ENCODE measurements at places on chromosomes 5 and 9. TPM values are rescaled to one million over a fixed set of nuclear protein-coding genes. Genes with fewer than 3 reads are reported as not detected.
A peak's percentile ranks its signal among the peaks of the same experiment; 100 is the strongest.

DNA sequence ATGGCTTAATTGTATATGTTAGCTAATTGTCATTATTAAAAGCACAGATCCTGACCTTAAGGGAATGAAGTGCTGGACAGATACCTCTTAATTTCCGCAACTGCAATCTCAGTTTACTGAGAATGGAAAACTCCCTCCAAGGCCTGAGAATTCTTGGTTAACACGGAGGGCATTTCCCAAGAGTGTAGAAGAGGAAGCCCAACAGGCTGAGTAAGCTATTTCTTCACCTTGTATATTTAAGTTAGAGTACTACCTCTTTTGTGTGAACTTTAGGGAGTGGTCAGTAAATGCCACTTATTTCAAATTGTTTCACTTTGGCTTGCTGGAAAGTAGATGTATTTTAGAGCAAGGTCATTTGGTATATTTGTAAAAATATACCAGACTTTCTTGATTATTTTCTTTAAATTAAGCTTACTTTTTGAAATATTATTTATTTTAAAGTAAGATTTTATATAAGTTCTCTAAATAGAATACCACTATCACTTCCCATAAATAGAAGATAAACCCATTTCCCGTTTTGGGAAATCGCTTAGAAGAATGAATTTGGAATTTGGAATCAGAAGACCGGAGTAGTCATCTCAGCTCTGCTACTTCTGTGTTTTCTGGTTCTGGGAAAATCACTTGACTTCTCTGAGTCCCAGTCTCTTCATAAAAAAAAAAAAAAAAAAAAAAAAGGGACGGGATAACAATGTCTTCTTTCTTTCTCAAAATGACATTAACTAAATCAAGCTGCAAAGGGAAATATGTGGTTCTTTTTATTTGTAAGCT is 26.0 kb upstream of the C9orf72 start:
- no peak for DNase-seq

- DNase-seq, result peak; percentile 3
Observed at GRCh38 chr5:60483050-60483449, 216.9 kb downstream of the DEPDC1B start.

- no peak for DNase-seq
Observed at GRCh38 chr5:6868575-6869215, 155.5 kb downstream of the TENT4A start.

DNA sequence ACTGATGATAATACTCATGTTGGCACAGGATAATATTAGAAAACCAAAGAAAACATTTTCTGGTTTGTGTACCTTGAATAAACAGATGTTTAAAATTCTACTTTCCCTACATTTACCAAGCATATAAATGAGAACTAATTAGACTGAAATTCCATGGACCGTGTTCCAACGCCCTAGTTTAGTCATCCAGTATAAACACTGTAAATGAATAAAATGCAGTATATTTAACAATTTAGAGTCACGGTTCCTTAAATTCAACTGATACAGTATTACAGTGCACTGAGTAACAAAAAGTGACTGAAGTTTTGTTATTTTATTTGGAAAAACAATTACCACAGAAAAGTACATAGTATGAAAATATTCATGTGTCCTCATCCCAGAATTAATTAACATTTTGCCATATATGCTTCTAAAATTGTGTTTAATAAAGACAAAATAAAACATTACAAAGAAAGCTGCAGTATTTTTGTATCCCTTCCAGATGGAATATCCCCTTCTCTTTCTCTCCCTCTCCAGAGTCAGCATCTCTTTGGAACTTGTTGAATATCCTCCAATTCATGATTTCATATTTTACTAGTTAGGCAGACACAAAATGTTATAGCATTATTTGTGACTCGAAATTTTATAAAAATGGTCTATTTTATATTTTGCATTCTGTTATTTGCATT is 112.5 kb downstream of the HMHB1 start:
- no peak for DNase-seq

DNA sequence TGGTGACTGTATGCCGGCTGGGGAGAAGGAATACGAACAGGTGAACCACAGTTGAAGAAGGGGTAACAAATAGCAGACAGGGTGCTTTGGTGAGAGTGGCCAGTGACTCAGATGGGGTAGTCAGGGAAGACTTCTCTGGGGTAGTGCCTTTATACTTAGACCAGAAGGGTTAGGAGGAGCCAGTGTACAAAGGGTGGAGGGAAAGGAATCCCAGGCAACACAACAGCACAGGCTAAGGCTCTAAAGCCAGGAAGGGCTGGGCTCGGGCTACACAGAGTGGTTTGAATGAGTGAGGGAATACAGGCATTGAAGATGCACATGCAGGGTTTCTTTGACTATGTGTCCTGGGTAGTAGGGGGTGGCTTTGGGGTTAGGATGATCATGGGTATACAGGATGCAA is 70.6 kb upstream of the CXCL14 start:
- DNase-seq, result no peak

- DNase-seq, result no peak
Observed at GRCh38 chr9:86902991-86903733, 44.1 kb downstream of the GAS1 start.

DNA sequence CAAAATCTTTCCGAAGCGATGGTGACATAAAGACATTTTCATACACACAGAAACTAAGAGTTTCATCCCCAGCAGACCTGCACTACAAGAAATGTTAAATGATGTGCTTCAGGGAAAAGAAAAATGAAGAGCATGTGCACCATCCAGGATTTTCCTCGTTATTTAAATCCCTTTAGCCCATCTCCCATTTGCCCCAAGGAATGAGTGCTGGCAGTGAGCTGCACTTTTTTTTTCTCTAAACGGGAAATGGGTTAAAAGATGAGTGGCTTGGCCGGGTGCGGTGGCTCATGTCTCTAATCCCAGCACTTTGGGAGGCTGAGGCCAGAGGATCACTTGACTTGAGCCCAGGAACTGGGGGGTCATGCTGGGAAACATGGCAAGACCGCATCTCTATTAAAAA is 6.8 kb upstream of the LRRC14B start:
- peak; percentile 22 for DNase-seq

DNA sequence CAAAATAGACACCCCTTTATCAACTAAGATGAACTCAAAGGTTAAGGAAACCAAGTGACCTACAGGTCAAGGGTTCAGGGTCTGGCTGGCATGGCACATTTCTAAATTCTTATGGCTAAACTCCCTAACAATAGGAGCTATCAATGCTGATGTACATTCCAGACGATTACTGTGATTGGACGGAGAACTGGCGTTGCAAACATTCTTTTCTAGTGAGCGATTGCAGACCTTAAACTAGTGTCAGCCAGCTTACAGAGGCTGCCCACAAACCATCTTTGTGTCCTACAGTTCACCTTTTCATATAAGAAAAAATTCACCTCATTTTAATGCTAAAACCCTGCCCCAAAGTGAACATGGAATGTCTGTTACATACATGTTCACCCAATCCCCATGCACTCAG is 382.9 kb downstream of the MAT2B start:
- peak; percentile 83 for DNase-seq

DNA sequence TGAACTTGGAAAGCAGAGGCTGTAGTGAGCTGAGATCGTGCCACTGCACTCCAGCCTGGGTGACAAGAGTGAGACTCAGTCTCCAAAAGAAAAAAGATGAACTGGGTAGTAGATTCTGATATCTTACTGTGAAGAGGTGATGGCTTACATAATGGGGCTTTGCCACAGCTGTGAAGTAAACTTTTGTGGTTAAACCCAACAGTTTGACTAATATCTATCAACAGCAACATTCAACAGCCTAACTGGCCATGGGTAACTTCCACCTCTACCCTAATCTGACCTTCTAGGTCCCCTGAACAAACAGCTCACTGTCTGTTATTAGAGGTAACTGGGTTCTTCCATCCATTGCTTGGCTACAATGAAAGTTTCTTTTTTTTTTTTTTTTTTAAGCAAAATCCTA is 52.1 kb downstream of the TLE1 start:
- DNase-seq, result no peak

GRCh38 chr5:130280528-130281217 is 376.4 kb downstream of the CHSY3 start:
- no peak for DNase-seq

DNA sequence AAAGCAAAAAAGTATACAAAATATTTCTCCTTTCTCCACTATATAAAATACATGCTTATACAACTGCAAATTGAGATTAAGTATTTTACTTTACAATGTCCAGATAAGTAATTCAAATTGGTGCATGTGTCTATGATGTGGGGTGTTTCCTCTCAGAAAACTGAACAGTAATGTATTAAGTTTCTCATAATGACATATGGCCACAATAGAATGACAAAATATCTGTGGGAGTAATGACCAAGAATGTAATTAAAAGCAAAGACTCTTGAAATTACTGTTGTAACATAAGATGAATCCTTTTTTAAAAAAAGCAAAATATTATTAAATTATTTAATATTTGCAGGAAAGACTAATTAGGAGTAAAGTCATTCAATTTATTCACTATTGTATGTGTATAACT is 155.1 kb downstream of the RFX3 start:
- no peak for DNase-seq

DNA sequence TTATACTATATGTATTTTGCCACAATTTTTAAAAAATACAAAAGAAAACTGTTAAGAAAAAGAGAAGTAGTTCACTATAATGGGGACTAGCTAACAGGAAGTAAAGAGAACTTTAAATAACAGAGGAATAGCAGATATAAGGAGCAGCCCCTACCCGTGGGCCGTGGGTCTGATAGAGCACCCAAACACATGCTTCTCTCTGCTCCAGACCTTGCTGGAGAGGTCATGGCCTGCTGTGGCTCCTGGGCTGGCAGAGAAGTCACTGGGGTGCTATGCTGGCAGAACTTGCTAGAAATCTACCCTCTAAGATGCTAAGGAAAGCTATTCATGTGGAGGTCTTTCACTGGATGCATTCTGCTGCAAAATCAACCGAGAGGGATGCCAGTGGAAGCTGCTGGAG is 10.0 kb upstream of the TNFAIP8 start:
- no peak for DNase-seq

GRCh38 chr5:123545506-123545905 is 33.5 kb downstream of the CSNK1G3 start:
- DNase-seq, result peak; percentile 46

GRCh38 chr5:172979778-172980177 is 3.8 kb upstream of the ATP6V0E1 start:
- DNase-seq, result no peak

- DNase-seq, result peak; percentile 94
Observed at GRCh38 chr9:72022841-72023240, 37.6 kb downstream of the C9orf57 start.

GRCh38 chr9:93253633-93254032 is 69.7 kb downstream of the WNK2 start:
- DNase-seq, result no peak

- peak; percentile 97 for DNase-seq
Observed at GRCh38 chr9:125805057-125805456, 57.9 kb downstream of the PBX3 start.

DNA sequence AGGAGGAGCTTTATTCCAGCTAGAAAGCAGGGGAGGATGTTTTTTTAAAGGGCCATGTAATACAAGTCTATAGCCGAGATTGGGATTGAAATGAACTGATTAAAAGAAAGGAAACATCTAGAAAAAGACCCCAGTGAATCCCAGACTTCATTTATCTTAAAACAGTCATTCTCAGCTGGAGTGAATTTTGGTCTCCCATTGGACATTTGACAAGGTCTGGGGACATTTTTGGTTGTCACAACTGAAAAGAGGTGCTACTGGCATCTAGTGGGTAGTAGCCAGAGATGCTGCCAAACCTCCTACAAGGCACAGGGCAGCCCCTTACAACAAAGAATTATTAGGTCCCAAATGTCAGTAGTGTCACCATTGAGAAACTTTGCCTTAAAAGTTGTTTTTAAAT is 16.3 kb upstream of the SPINK4 start:
- peak; percentile 27 for DNase-seq

- DNase-seq, result peak; percentile 7
Observed at GRCh38 chr9:89923961-89924504, 319.2 kb downstream of the GADD45G start.

DNA sequence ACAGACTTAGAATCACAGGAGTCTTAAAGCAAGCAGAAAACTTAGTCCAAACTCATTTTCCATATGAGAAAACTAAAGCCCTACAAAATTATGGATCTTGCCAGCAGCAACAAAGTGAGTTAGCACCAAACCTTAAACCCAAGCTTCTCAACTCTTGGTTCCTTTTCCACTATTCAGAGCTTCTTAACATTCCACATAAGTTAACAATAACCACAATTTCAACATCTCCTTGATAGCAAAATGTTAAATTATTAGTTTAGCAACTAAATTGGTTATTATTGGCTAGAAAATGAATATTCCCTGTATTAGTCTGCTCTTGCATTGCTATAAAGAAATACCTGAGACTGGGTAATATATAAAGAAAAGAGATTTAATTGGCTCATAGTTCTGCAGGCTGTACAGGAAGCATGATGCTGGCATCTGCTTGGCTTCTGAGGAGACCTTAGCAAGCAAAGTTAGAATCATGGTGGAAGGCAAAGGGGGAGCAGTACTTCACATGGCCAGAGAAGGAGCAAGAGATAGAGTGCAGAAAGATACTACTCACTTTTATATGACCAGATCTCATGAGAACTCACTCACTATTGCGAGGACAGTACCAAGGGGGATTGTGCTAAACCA is 26.2 kb upstream of the ARSB start:
- peak; percentile 70 for DNase-seq

DNA sequence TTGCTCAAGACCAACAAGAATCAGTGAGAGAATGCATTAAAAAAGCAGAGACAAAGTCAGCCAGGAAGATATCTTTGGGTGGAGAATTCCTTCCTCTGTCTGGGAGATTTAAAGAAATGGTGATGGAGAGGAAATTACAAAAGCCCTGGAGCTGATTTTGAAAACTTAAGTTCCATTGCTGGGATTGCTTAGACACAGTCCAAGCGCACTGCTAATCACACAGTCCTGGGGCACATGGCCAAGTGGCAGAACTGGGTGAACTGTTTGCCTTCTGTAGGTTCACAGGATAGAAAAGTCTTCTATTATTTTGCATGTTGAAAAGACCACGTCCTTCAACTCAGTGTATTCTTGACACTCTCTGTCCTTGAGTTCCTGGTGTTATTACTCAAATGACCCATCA is 284.9 kb upstream of the FBXL7 start:
- no peak for DNase-seq

Gene PCDHGB6
- total RNA-seq, result 4.3 TPM

Gene IL33
- total RNA-seq, result 1.3 TPM

Gene PSAT1
- total RNA-seq, result 115 TPM

Gene FAM78A
- total RNA-seq, result 0.33 TPM

Gene PCDHGB5
- total RNA-seq, result 17.5 TPM

Gene FBN2
- 80.1 TPM for total RNA-seq

Gene FBXO10
- 12.2 TPM for total RNA-seq

Gene PCDHB3
- 0.77 TPM for total RNA-seq

Gene GCNT1
- total RNA-seq, result 27.7 TPM

Measured in fibroblast of lung (primary cell).